ENCODE measurements at places on chromosomes 2 and 18.

- no peak for DNase-seq
Observed at GRCh38 chr2:220157312-220157711, 529.9 kb downstream of the SLC4A3 start.

GRCh38 chr18:28350821-28351220 lies 173.9 kb upstream of the CDH2 start:
- DNase-seq, result no peak

- DNase-seq, result no peak
Observed at GRCh38 chr2:238728330-238729260, 119.3 kb upstream of the TWIST2 start.

- DNase-seq, result no peak
Observed at GRCh38 chr2:77721593-77721992, 199.4 kb upstream of the LRRTM4 start.

DNA sequence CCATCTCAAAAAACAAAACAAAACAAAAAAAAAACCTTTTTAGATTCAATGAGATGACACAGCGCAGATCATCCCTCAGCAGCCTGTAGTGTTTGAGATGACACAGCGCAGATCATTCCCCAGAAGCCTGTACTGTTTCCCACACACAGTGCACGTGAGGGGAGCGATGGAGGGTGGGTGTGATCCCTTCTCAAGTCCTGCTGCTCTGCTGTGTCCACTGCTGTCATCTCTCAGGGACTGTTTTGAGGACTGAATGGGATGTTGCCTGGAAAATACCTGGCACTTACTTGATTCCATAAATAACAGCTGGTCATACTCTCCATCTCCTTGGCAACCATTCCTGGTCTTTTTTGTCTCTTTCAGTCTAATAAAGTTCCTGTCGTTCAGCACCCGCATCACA lies 25.7 kb downstream of the TGOLN2 start:
- no peak for DNase-seq

DNA sequence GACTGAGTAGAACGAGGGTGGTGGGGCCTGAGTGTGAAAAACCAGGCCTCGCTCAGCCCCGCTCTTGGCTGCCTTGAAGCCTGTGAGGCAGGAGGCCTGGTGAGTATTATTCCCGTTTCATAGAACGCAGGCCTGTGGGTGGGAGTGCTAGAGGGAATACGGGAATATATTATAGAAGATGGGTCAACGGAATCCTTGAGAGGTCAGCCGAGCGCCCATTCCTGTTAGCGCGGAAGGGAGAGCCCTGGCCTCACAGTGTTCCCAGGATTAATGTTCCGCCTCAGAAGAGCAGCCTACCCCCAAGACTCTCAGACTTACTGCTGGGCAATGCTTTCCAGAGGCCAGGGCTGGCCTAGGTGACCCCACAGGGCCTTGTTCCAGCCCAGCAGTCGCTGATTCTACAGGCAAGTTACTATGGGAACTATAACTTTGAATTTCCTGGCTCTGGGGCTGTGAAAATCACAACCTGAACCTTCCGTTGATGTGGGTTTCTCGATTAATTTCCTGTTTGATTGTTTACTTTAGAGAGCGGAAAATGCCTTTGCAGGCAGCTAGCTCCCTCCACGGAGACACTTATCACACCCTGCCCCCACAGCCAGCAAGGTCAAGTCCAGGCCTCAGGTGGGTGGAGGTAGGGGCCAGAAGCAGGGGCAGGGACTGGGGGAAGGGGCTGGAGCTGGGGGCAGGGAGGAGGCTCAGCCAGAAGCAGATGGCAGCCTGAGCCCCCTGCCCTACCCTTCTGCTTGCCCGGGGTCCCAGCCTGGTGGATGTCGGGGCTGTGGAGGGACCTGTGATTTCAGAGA lies 108.3 kb downstream of the SMAD7 start:
- DNase-seq, result no peak

DNA sequence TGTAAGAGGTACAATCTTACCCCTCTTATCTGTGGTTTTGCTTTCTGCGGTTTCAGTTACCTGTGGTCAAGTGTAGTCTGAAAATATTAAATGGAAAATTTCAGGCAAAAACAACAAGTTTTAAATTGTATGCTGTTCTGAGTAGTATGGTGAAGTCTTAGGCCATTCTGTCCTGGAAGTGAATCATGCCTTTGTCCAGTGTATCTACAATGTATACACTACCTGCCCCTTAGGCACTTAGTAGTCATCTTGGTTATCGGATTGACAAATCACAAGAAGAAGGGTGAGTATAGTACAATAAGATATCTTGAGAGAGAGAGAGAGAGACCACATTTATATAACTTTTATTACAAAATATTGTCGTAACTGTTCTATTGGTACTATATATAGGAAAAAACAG lies 43.5 kb downstream of the RAB3GAP1 start:
- DNase-seq, result no peak

- DNase-seq, result no peak
Observed at GRCh38 chr2:27843992-27844391, 46.2 kb downstream of the RBKS start.

- no peak for DNase-seq
Observed at GRCh38 chr2:190477661-190478454, 56.7 kb downstream of the NEMP2 start.

GRCh38 chr2:164151522-164151921 lies 415.7 kb upstream of the FIGN start:
- DNase-seq, result no peak

- no peak for DNase-seq
Observed at GRCh38 chr2:101401326-101401665, 14.0 kb upstream of the CREG2 start.

DNA sequence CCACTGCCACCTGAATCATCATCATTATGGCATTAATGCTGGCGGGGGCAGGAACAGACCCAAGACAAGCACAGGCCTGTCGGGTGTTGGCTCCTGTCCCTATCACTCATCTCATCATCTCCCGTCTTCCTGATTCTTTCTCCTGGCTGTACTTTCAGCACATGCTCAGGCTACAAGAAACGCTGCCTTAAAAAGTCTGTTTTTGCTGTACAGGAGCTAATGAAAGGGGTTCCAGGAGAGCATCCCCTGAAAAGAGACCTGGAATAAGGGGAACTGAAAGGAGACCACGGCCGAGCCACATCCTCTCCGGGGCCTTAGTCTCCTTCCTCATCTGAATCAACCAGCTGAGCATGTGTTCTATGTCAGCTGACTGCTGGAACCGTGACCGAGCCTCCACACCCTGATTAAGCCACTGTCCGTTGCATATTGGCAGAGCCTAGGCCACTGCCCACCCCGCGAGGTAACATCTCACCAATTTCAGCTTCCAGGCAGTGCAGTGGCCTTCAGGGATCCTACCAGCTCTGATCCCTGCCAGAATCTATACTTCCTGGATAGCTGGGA lies 62.6 kb downstream of the DNMT3A start:
- DNase-seq, result no peak
